ENCODE measurements at places on chromosomes 2 and 18. TPM values are rescaled to one million over a fixed set of nuclear protein-coding genes. Genes with fewer than 3 reads are reported as not detected.

Gene C2orf81
- 7.6 TPM for total RNA-seq

GRCh38 chr2:1572638-1573037, 159.4 kb downstream of the TPO start:
- H3K27ac ChIP-seq: no peak overlapping the region
- no peak overlapping the region for H3K4me3 ChIP-seq
- no peaks in the 10 kb centered on the region for H3K36me3 ChIP-seq
- no peaks in the 10 kb centered on the region for H3K4me1 ChIP-seq

DNA sequence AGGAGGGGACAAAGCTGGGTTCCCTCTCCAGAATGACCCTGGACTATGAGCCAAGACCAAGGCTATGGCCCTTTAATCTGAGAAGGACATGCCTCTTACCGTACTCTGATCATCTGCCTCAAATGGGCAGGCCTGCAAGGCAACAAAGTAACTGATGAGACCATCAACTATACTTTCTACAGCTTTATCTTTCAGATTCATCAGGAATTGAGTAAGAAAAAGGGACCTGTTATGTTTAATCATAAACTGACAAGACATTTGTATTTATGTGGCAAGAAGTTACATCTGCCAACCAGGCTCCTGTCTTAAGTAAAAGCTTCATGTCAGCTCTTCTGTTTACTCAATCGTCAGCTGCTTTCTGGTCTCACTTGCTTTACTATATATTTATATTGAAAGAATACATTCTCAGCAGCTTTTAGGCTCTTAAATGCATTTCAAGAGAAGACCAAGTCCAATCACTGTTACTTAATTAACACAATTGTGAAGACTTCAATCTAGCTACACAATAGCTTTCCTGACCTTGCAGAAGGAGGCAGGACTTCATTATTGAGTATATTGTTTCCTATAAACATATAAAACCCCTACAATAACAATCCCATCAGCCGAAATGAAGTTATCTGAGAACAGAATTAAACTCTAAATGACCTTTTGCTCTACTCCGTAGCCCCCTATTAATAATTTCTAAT, 163.8 kb downstream of the ETAA1 start:
- H3K27me3 ChIP-seq: no peaks in the 10 kb centered on the region
- DNase-seq: peak; percentile 59
- H3K4me3 ChIP-seq: no peak overlapping the region
- no peaks in the 10 kb centered on the region for H3K36me3 ChIP-seq
- no peak overlapping the region for H3K27ac ChIP-seq
- H3K4me1 ChIP-seq: peaks cover 14% of the 10 kb centered on the region

DNA sequence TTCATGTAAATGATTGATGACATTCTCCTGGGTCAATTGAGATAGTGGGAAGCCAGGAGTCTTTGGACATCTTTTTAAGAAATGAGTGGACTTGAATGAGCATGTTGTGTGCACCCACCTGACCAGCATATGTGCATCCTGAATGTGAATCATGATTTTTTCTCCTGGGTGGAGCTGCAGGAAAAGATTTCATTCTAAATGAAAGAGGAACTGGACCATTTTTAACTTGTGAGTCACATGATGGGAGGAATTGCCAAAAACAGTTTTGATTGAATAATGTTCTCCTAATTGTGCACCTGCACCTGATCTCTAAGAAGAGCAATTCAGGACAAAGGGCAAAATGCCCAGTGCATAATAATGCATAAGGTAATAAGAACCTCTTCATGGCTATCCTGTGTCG, 32.3 kb downstream of the COPS8 start:
- no peaks in the 10 kb centered on the region for H3K36me3 ChIP-seq
- H3K4me3 ChIP-seq: no peak overlapping the region
- no peak for DNase-seq

DNA sequence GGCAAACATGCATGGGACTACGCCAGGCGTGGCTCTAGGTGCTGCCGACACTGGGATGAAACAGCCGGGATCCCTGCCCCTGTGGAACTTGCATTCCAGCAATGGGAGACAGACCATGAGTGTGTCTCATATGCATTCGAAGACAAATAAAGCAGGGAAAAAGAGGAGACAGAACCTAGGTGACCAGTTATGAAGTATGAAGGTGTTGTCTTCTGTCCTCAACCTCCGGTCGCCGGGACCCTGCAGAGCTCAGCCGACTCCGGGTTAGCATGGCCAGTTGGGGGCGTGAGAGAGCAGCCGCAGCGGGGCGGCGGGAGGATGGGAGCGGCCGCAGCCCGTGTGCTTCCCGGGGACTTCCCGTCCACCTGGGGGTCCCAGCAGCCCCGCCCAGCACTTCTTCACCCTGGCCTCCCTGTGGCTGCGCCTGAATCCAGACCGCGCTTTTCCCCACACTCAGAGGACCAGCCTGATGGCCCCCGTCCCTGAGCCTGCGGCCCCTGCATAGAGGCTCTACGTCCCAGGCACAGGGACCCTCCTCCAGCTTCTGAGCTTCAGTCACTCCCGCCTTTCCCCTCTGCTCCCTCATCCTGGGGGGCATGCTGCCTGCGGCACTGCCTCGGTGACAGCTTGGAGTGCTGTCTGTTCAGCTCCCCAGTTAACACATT, 11.4 kb downstream of the ID2 start:
- DNase-seq: peak; percentile 54
- H3K27ac ChIP-seq: no peak overlapping the region
- no peaks in the 10 kb centered on the region for H3K27me3 ChIP-seq
- H3K36me3 ChIP-seq: no peaks in the 10 kb centered on the region
- H3K4me3 ChIP-seq: no peak overlapping the region
- H3K4me1 ChIP-seq: no peaks in the 10 kb centered on the region

- no peak overlapping the region for H3K4me3 ChIP-seq
- peaks cover 63% of the 10 kb centered on the region for H3K27me3 ChIP-seq
- no peak overlapping the region for H3K27ac ChIP-seq
- no peaks in the 10 kb centered on the region for H3K4me1 ChIP-seq
- DNase-seq: no peak
- H3K36me3 ChIP-seq: no peaks in the 10 kb centered on the region
These were observed 36.1 kb upstream of the MYO3B start for GRCh38 chr2:170141865-170142264.

- H3K36me3 ChIP-seq: no peaks in the 10 kb centered on the region
- H3K27ac ChIP-seq: no peak overlapping the region
- H3K4me1 ChIP-seq: peaks cover 16% of the 10 kb centered on the region
- H3K27me3 ChIP-seq: no peaks in the 10 kb centered on the region
These were observed 160.6 kb upstream of the SMAD7 start for GRCh38 chr18:49111191-49111988.
